ENCODE measurements at places on chromosomes 13 and 19.

DNA sequence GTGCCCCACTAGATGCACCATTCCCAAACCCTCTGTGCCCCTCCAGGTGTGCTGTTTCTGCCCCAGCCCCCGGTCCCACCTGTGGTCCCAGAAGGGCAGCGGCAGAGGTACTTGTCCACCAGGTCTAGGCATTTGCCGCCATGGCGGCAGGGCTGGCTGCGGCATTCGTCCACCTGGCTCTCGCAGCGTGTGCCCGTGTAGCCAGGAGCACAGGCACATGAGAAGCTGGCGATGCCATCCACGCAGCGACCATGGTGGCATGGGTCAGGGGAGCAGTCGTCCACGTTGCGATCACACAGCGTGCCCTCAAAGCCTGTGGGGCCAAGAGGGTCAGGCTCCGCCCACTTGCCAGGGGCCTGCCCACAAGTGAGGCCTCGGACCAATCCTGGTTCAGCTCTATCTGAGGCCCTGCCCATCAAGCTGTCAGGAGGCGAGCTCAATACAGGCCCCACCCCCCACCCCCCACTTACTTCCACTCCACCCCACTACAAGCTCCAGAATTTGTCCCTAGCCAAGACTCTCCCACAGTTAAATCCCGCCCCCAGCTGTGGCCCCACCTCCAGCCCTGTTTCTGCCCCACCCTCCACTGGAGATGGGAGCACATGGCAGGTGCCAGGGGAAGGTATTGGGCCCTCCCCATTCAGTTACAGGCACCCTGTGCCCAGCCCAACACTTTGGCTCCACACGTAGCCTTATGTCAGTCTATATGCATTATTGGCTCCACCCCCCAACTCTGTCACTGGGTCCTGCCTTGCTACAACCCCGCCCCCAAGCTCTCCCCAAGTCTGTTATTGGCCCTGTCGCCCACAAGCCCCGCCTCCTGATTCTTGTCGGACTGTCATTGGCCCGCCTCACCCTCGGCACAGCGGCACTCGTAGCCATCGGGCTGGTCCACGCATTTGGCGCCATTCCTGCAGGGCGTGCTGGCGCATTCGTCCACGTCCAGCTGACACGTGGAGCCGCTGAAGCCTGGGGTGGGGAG, 13.5 kb downstream of the NOTCH3 start:
- DNase-seq: no peak

- no peak for DNase-seq
These were observed 56.0 kb downstream of the ZAR1L start for GRCh38 chr13:32259116-32259515.

DNA sequence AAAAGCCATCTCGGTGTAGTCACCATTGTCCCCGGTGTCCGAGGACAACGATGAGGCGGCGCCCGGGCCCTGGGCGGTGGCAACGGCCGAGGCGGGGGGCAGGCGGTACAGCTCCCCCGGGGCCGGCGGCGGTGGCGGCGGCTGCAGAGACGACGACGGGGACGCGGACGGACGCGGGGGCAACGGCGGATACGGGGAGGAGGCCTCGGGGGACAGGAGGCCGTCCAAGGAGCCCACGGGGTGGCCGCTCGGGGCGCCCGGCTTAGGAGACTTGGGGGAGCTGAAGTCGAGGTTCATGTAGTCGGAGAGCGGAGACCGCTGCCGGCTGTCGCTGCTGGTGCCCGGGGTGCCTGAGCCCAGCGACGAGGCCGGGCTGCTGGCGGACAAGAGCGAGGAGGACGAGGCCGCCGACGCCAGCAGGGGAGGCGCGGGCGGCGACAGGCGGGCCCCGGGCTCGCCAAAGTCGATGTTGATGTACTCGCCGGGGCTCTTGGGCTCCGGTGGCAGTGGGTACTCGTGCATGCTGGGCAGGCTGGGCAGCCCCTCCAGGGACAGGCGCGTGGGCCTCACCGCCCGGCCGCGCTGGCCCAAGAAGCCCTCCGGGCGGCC, 3.5 kb downstream of the IRS2 start:
- DNase-seq: no peak

DNA sequence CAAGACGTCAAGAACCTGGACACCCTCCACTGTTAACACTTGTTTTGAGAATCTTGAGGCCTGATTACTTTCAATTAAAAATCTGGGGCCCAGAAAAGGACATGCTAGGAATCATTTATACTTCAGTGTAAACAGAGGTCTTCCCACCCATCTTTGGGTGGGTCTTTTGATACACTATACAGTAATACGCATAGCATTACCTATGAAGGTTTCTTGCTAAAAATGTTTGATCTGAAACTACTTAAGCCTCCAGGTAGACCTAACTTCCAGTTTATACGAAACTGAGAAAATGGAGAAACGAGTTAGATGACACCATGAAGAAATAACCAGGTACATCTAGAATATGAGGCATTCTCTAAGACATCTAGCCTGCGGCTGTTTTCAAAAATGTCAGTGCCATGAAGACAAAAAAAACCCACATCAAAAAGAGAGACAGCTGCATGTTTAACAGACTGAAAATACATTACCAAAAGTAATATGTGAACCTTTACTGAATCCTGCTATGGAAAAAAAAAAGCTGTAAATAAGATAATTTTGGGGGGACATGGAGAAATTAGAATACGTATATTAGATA, 36.6 kb downstream of the TGDS start:
- DNase-seq: no peak

- no peak for DNase-seq
These were observed 101.9 kb downstream of the FLT1 start for GRCh38 chr13:28392896-28393505.

- peak; percentile 46 for DNase-seq
These were observed 22.8 kb upstream of the CD70 start for GRCh38 chr19:6613711-6614110.

DNA sequence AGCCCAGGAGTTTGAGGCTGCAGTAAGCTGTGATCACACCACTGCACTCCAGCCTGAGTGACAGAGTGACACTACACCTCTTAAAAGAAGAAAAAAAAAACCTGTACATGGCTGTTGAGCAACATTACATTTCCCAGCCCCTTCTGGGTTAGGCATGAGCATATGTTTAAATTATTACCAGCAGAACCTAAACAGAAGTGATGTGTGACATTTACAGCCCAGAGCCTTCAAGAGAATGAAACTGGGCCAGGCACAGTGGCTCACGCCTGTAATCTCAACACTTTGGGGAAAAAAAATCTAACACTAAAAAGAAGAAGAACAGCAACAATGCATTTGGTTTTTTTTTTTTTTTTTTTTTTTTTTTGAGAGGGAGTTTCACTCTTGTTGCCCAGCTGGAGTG, 38.3 kb downstream of the MRPS31 start:
- DNase-seq: no peak

- no peak for DNase-seq
These were observed 21.2 kb downstream of the PPP5C start for GRCh38 chr19:46368116-46368515.

- no peak for DNase-seq
These were observed 254.7 kb upstream of the KLHL1 start for GRCh38 chr13:70362820-70363570.

- no peak for DNase-seq
These were observed 56.5 kb downstream of the INTS6 start for GRCh38 chr13:51396352-51396751.

- no peak for DNase-seq
These were observed 129.8 kb downstream of the DLEU7 start for GRCh38 chr13:50713523-50714248.

DNA sequence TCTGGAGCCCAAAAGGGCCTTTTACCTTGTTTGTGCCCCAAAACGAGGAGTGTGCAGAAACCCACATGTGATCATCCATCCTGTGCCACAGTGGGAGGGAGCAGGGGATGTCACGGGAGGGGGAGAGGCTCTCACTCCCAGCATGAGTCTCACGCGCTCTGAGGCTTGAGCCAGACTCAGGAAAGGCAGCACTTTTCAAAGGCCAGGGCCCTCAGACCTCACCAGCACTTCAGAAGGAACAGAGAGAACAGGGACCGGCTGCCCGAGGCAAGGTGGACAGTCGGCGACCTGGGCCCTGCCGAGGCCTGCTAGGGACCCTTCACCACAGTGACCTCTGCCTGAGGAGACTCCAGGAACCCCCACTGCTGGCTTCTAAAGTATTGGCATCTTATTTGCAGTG, 71.7 kb upstream of the WASF3 start:
- no peak for DNase-seq

DNA sequence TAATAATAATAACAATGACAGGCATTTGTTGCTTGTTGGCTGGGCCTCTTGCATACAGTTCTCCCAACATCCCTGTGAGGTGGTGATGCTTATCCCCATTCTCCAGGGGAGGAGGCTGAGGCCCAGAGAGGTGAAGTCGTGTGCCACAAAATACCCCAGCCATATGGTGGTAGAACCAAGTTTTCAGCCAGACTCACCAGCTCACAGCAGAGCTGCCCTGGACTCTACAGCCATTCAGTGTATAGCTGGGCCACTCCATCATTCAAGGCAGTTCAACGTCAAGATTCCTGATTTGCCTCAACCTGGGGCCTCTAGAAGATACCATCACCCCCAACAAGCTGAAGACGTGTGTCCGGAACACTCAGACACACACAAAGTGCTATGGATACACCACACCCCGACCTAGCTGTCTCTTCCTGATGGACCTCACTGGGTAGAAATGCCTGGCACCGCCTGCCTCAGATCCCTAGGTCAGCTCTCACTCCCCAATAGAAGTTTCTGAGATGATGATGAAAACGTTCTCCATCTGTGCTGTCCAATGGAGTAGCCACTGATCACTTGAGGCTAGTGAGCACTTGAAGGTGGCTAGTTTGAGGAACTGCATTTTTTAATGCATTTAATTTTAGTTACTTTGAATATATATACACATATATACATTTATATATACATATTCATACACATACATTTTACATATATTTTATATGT, 4.3 kb upstream of the CEACAM19 start:
- no peak for DNase-seq

DNA sequence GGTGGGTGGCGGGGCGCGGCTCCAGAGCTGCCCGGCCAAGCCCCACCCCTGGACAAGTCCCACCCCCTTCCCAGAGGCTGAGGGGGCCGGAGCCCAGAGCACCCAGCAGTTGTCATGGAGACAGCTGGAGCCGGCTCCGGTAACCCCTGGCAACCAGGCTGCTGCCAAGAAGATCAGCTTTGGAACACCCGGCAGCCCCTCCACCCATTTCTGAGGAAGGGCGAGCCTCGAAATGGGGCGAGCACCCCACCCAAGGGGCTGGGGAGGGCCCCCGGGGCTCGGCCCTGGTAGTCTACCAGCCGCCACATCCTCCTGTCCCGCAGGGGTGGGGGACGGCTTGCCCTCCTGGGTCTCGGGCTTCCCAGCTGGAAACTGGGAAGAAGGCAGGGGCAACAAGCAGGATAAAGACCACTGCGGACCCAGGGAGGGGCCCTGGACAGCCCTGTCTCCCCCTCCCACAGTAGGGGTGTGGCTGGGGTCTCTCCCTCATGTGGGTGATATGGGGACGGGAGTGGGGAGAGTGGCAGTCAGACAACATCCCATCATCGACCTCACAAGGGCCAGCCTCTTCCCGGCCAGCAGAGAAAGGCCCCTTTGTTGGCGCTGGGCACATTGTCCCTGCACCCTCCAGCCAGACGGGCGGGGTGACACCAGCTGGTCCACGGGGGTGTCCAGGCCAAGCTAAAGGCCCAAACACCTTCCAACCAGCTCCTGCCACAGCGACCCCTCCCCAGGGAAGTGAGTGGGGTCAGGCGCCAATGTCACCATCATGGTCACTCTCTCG, 1.5 kb downstream of the CERS1 start:
- DNase-seq: no peak

DNA sequence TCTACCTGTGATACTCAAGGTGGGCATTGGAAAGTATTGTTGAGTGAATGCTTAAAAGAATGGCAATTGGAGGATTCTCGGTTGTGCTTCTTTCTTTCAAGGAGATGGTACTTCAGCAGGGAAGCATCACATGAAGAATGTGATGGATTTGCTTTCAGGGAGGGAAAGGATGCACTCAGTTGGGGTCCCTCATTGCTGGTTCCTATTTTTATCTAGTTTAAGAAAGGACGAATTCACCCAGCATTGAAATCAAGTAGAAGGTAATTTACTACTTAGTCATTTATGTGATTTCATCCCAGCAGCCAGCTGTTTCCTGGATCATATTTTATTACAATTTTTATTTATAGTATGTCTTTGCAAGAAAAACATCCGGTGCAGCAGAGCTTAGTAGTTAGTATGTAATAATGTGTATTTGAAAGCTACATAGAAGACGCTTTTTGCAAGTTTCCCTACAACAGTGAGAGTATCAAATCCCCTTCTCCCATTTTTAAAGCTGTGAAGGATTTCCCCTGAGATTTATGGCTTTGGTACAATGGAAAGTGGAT, 417.9 kb downstream of the GPC5 start:
- DNase-seq: no peak

- DNase-seq: no peak
These were observed 11.1 kb downstream of the LYL1 start for GRCh38 chr19:13091400-13092157.

Measured in stimulated activated naive CD4-positive, alpha-beta T cell treated with Interleukin-2 at 50 U/mL for 16 hours (primary cell).